ENCODE measurements at places on chromosomes 16 and 17. TPM values are rescaled to one million over a fixed set of nuclear protein-coding genes. Genes with fewer than 3 reads are reported as not detected.

GP1BA gene
- total RNA-seq: not detected

CCR7 gene
- total RNA-seq: 150 TPM

NECAB2 gene
- not detected for total RNA-seq

PHLPP2 gene
- 6.0 TPM for total RNA-seq

- peaks cover 27% of the 10 kb centered on the region for H3K4me1 ChIP-seq
- peak; percentile 61 for DNase-seq
- peak overlapping the region; percentile 89 for H3K4me3 ChIP-seq
- peak overlapping the region; percentile 80 for H3K27ac ChIP-seq
- H3K36me3 ChIP-seq: peaks cover 11% of the 10 kb centered on the region
Measured at GRCh38 chr16:31107465-31107867, 720 bp upstream of the BCKDK start.

DNA sequence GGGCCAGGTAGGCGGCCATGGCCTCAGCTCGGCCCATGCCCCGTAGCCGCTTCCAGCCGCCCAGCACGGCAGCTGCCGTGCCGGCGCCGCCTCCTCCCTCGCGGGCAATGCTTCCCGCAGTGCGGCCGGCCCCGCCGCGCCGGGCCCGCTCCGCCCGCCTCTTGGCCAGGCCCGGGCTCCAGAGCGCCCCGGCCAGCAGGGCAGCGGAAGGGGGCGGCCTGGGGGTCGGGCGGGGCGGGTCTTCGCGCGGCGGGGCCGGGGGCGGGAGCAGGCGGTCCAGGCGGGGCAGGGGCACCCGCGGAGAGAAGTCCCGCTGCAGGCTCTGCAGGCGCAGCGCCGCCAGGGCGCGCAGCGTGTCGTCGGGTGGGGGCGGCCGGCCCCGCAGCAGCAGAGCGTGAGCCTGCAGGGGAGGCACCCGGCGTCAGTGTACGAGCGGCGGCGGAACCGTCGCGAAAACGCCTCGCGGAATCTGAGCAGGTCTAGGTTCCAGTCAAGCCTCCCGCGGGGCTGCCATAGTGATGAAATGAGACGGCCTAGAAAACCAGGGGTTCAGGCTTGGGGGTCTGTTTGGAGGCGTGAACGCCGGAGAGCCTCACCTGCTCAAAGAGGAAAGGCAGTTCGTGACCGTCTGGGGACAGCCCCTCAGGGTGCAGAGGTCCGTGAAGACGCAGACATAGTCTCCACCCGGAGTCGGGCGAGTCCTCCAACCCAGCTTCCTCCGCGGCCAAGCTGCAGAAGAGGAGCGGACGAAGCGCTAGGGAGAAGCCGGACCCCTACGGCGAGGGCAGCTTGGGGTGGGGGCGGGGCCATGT lies 6.6 kb downstream of the PLEKHH3 start:
- H3K36me3 ChIP-seq: peaks cover 7% of the 10 kb centered on the region
- peak overlapping the region; percentile 68 for H3K4me3 ChIP-seq
- DNase-seq: peak; percentile 58
- no peak overlapping the region for H3K27ac ChIP-seq

GRCh38 chr17:28898527-28898955 lies 1.0 kb upstream of the FLOT2 start:
- peak overlapping the region; percentile 93 for H3K27ac ChIP-seq
- H3K4me3 ChIP-seq: no peak overlapping the region
- H3K36me3 ChIP-seq: peaks cover 32% of the 10 kb centered on the region
- H3K27me3 ChIP-seq: no peaks in the 10 kb centered on the region
- H3K4me1 ChIP-seq: peaks cover 62% of the 10 kb centered on the region
- no peak for DNase-seq

DNA sequence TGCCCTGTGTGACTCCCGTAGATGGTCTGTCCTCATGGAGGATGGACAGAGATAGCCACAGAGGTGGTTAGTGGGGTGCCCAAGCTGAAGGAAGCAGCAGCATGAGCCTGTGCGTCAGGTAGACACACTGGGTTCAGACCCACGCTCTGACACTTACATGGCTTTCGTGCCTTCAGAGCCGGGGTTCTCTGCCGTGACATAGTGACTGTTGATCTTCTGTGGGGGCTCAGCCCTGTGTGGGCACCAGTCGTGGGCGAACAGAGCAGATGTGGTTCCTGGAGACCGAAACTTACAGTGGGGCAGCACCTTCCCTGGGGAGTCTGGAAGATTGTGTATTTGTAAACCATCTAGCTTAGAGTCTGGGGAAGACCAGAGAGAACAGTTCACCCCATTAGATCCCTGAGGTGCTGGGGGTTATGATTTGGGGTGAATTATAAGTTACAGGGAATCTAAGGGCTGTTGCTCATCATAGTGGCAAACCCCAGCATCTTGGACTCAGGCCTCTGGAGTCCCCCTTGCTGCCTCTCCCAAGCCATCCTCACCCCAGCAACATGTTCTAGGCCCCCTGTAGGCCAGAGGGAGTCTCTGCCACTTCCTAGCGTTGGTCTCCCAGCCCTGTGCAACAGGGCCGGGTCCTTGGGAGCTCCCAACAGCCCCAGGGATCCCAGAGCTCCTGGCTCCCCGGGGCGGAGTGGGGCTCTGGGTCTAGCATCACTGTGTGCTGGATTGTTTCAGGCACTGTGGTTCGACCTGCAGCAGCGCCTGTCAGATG lies 28.6 kb downstream of the NECAB2 start:
- H3K36me3 ChIP-seq: no peaks in the 10 kb centered on the region
- H3K27me3 ChIP-seq: peaks cover 28% of the 10 kb centered on the region
- no peak overlapping the region for H3K4me3 ChIP-seq
- no peak for DNase-seq
- H3K4me1 ChIP-seq: no peaks in the 10 kb centered on the region
- H3K27ac ChIP-seq: no peak overlapping the region

DNA sequence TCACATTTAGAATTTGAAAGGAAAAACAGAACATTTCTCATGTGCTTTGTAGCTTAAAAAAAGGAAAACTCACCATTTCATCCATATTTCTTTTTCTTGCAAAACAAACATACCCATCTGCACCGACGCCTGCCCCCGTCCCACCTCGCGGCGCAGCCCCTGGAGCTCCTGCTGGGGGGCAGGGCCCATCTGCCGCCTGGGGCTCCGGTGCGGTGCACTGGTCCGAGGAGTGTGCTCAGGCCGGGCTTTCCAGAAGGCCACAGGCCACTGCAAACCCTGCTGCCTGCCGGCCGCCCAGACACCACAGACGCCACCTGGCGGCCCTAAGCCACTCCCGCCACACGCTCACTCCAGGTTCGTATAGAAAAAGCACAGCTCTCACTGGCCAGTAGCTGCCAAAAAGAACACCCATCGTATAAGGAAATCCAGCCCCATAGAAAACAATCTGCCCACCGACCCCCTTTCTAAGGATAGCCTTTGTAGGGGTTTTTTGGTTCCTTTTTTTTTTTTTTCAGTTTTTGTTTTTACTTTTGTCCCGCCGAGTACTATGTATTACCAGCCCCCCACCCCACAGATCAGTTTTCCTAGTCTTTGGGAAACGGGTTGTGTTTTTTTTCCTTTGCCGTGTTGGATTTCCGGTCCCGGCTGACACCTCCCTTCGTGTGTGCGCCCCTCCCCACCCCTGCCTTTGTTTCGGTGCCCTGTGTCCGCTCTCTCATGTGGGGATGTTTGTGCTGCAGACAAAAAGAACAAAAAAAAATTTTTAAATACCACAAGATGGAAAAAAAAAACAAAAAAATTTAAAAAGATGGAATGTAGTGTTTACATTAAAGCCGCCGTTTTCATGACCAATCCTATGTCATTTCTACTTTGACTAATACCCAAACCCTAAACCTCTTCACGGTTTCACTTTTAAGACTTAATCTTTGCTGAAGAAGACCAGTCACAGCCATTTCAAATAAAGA lies 68.8 kb downstream of the AMFR start:
- peaks cover 5% of the 10 kb centered on the region for H3K36me3 ChIP-seq
- no peaks in the 10 kb centered on the region for H3K27me3 ChIP-seq
- H3K27ac ChIP-seq: peak overlapping the region; percentile 86
- peaks cover 31% of the 10 kb centered on the region for H3K4me1 ChIP-seq
- H3K4me3 ChIP-seq: peak overlapping the region; percentile 74
- DNase-seq: peak; percentile 68

DNA sequence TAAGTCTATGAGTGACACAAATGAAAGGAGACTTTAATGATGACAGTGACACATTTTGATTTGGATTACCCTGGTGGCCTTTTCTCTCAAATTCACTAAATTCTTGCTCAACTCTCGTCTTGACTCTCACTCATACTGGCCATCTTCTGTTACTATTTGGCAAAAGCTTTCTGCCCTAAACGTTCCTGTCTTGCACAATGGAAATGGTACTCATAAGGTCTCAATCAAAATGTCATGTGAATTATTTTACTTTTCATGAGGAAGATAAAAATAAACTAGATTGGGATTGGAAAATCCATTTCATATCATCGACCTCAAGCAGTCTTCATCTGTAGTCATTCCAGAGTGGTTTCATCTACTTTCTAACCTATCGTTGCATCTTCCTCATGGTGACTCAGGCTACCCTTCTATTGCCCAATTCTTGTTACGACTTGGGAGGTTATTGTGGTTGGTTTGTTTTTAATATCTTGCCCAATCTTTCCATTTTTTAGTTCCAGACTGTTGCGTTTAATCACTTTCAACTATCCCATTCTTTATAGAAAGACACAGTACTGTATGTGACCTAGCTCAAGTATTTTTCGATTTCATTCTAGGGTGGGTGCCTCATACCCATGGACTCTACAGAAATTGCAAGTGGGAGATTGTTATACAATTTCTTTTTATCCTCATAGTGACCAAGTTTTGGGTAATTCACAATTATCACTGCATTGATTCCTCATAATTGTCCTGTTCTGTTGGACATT lies 317.2 kb upstream of the KCNJ16 start:
- H3K4me1 ChIP-seq: no peaks in the 10 kb centered on the region
- H3K4me3 ChIP-seq: no peak overlapping the region
- no peak overlapping the region for H3K27ac ChIP-seq
- H3K36me3 ChIP-seq: no peaks in the 10 kb centered on the region
- H3K27me3 ChIP-seq: peaks cover 2% of the 10 kb centered on the region
- DNase-seq: no peak

DNA sequence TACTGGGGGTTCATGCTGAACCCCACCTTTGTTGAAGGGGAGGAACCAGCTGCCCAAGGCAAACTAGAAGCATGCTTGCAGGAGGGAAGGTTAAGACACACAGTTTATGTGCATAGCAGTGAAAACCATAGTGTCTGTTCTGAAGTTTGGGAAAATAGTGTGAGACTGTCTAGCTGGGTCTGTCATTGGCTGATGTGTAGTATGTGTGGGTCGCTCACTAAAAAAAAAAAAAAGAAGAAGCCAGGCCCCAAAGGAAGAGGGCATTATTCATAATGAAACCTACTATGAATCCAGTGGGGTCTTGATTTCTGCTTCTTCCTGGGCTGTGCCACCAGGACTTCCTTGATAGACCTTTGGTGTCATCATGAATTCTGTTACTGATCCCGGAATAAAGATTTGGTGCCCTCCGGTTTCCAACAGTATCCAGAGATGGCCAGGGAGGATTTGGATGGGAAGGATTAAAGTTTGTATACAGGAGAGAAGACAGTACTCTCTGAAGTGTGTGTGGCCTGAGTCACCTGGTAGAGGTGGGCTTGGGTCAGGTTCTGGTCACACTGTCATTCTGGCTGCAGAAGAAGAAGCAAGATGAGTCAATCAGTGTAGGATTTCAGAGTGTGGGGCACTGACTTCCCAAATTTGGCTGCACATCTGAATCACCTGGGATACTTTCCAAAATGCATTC lies 220.3 kb downstream of the PRKCA start:
- no peaks in the 10 kb centered on the region for H3K27me3 ChIP-seq
- H3K4me3 ChIP-seq: no peak overlapping the region
- peak overlapping the region; percentile 14 for H3K27ac ChIP-seq
- DNase-seq: no peak
- peaks cover 70% of the 10 kb centered on the region for H3K4me1 ChIP-seq

DNA sequence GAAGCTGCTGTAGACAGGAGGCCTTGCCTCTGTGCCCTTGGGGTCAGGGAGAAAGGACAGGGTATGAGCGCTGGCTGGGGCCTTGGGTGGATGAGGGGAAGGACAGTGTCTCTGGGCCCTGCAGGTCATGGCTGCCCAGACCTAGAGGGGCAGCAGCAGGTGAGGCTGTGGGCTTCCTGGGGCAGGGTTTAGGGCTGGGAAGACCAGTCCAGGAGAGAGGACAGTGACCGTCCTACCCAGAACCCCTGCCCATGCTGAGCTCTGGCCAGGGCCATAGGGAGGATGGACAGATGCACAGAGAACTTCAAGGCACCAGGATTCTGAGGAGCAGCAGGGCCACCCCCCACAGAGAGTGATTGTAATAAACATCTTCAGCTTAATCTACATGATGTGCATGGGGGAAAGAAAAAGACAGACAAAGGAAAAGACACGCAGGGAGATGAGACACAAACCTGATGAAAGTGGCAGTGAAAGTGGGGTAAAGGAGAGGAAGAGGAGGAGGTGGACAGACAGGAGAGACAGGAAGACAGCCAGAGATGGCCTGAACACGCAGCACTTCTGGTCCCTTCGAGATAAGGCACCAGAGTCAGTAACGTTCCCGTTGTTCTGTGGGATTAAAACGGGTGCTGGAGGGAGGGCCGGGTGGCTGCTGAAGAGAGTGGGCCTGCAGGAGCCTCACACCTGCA lies 17.5 kb downstream of the FLOT2 start:
- H3K4me1 ChIP-seq: peaks cover 34% of the 10 kb centered on the region
- no peak overlapping the region for H3K4me3 ChIP-seq
- no peak for DNase-seq
- H3K27ac ChIP-seq: no peak overlapping the region
- H3K27me3 ChIP-seq: no peaks in the 10 kb centered on the region
- H3K36me3 ChIP-seq: peaks cover 23% of the 10 kb centered on the region

Data from activated naive CD4-positive, alpha-beta T cell treated with anti-CD3 and anti-CD28 coated beads for 36 hours (primary cell).